ENCODE measurements at places on chromosomes 6 and 20. TPM values are rescaled to one million over a fixed set of nuclear protein-coding genes. Genes with fewer than 3 reads are reported as not detected.

DNA sequence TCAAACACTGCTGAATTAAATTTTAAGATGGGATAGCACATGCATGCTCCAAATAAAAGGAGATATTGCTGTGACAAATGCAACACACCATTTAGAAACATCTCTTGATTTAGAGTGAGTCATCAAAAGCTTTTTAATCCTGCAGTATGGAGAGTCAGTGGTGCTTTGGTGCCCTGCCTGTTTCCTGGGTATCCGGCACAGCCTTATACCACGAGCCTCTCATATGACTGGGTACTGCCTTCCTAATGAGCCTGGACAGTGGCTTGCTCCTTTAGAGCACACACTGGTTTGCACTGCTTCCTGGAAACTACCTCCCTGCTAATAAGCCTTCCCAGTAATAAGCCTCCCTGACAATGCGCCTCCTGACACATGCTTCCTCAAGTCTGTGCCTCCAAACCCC, 65.3 kb upstream of the KCNK16 start:
- DNase-seq, result no peak

DNA sequence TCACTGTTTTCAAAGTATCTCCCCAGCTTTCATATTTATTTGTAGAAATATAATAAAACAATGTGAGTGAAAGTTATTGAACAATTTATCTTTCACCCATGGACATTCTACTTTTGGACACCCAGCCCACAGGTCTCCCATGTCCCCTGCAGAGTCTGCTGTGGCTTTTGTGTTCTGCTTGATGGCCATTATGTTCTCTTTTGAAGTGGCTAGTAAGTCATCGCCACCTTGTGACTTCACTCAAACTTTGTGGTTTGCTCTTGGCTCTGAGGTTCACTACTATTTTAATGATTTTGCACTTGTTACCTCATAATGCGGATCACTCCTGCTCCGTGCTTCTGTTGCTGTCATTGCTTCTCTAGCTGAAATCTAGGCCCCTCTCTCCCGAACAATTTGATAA, 10.2 kb upstream of the DEFB113 start:
- DNase-seq, result no peak

The ALDH5A1 gene
- total RNA-seq, result 15.4 TPM

The SLC16A10 gene
- 3.5 TPM for total RNA-seq

- no peak for DNase-seq
These were observed 153.2 kb upstream of the TOP1 start for GRCh38 chr20:40875116-40876085.

- DNase-seq, result no peak
These were observed 76.7 kb downstream of the RNF182 start for GRCh38 chr6:14001329-14002012.

The BTNL2 gene
- total RNA-seq, result not detected

DNA sequence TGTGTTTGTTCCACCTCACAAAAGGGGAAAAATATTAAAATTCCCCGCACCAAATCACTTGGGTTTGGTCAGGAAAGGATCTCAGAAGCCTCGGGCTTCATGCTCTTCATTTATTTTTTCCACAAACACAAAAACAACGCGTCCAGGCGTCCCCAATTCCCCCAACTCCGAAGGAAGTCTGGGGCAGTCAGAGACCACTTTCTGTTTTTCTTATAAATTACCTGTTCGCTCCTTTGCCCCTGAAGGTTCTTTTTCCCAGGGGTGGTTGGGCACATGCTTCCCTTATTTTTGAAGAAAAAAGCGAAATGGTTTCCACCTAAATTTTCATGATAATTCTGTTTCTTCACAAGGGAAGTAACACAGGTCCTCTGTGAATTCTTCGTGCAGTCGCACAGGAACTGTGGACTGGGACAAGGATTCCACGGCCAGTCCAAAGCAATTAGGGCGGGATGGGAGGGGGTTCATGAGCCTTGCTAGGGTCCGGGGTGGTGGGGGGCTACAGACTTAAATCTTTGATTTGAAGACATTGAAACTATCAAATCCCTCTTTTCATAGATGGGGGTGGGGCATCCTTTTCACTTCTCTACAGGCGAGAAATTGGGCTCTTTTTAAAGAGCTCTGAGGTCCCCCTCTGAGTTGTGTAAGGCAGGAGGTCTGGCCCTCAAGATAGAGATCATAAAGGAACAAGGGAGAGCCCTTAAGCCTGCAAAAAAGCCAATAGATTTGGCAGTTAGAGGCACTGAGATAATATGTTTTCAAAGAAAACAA, 30.5 kb upstream of the HFE start:
- no peak for DNase-seq

The CLDN20 gene
- not detected for total RNA-seq

The SLC22A23 gene
- total RNA-seq, result 0.39 TPM

DNA sequence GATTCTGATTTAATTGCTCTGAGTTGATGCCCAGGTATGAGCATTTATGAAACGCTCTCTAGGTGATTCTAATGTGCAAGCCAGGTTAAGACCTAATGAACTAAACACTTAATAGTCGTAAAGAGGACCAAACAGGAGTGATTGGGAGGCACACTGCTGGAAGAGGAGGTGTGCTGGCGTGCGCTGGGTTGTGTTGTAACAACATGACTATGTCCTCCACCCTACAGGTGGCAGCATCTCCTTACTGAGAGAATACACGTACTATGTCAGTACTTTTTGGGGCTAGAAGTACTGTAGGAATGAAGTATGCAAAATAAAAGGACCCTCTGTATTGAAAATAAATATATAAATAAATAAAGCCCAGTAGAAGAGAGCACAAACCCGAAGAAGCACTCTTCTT, 11.9 kb downstream of the C6orf89 start:
- no peak for DNase-seq

- no peak for DNase-seq
These were observed 48.2 kb upstream of the FAM50B start for GRCh38 chr6:3800850-3801591.

DNA sequence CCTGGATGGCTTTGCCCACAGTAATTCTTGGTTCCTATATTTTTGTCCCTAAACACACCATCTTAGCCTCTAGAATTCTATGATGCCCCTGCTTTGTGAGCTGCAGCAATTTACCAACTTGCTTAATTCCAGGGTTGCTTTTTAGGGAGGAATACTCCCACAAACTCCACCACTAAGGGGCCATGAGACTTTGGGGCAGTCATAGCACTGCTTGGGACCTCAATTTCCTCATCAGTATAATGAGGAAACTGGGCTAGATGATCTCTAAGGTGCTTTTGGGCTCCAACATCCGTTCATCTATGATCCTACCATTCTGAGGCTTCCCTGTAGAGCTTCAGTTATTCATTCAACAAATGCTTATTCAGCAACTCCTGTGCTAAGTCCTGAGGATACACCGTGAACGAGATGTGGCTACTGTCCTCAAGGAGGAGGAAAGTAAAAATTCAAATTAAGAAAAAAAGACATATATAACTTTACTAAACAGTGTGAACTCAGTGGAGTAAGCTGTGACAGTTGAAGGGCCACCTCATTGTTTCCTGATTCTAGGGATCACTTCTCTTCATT, 75.3 kb downstream of the PRDM1 start:
- no peak for DNase-seq

- DNase-seq, result no peak
These were observed 144.5 kb downstream of the LPA start for GRCh38 chr6:160519603-160520042.

The HCK gene
- 0.53 TPM for total RNA-seq

The RAB32 gene
- total RNA-seq, result 0.51 TPM

DNA sequence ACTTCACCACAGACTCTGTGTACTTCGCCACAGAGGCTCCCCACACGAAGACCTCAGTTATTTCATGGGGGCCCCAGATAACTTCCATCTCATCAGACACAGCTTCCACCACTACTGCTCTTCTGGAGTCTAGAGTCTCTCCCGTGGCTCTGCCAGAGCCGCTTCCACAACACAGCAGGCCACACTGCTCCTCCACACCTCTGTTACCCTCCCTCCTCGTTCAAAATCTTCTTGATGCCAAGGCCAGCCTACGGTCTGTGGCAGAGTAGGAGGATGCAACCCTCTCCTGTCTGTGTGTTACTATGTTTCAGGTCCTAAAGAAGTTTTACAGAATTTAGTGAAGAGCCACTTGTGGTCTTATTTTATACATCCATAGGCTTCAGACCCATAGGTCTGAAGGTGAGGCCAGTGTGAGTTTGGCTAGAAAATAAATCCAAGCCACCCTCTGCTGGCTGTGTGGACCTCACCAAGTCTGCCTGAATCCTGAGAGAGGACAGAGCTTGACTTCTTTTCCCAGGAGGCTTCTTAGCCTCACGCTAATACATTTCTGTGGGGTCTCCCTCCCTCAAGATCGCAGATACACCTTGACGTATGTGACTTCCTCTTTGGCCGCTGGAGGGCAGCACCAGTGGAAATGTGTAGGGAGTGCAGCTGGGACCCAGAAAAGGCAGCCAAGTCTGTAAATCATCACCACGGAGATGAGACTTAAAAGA, 197.7 kb downstream of the FAXC start:
- no peak for DNase-seq

DNA sequence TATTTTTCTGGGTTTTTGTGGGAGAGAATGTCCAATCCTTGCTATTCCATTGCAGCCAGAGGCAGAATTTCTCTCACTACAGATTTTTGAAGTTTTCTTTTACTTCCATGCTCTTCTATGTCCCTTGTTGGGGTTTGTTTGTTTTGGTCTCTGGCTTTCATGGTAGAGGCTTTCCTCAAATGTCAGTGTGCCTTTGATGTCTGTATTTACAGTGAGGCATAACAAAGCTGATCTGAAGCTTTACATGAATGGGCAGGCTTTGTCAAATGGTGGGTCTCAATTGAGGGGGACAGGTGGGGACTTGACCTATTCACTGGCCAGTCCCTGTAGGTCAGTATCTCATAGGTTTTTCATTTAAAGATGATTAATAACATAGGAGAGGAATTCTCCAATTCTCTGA, 8.6 kb upstream of the CARMIL1 start:
- DNase-seq, result no peak

The SLC22A3 gene
- not detected for total RNA-seq

- DNase-seq, result no peak
These were observed 170.4 kb upstream of the THEMIS start for GRCh38 chr6:128071212-128071611.

GRCh38 chr6:162856885-162857284, 129.1 kb downstream of the PACRG start:
- DNase-seq, result no peak

- DNase-seq, result no peak
These were observed 79.3 kb downstream of the PTCHD4 start for GRCh38 chr6:48031711-48032110.

- no peak for DNase-seq
These were observed 17.9 kb downstream of the C6orf15 start for GRCh38 chr6:31094389-31094881.

- no peak for DNase-seq
These were observed 143.4 kb downstream of the ADGRB3 start for GRCh38 chr6:68778356-68779020.

- DNase-seq, result no peak
These were observed 18.4 kb upstream of the NUP153 start for GRCh38 chr6:17725083-17725482.

DNA sequence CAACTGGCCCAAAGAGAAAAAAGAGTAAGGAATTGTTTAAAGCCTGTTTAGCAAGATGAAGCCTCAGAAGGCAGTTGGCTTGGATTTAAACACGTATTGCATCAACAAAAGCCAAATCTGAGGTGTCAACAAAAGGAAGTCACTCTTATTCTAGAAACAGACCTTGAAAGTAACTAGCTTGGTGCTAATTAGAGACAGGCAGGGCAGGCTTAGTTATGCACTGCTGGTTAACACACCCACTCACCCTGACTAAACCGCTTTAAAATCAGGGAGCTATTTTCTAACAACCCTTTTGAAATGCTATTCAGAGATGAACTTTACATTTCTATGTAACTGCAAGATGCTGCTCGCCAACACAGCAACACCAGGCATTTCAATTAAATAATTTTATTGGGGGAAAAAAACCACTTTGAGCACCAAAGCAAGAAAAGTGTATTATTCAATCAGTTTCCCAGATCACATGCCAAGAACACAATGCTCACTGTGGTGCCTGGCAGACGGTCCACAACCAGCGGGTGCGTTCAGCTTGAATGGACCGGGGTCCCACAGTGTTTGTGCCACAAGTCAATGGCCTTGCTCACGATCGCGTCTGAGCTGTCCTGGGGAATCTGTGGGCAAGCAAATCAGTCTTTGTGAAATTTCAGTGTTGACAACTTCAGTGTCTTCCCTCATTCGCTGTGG, 23.6 kb downstream of the TBC1D7 start:
- no peak for DNase-seq

DNA sequence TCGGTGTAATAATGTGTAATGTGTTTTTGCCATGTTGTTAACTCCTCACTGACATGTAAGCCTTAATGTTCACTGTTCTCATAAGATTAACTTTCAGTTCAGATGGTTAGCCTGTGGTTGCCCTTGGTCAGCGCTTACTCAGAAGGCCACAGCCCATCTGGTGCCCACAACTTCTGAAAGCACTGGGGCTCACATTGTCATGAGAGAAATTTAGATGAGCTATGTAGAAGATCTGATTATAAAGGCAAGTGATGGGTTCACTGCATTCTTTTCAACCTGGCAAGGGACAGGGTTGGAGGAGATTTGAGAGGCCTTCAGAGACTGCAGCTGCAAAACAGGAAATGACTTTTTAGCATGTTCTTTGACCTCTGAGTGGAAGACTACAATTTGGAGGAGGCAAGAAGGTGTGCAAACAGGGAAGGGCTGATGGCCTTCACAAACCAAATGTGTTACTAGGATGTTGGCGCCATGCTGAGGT, 242.3 kb upstream of the SUPT3H start:
- peak; percentile 6 for DNase-seq

DNA sequence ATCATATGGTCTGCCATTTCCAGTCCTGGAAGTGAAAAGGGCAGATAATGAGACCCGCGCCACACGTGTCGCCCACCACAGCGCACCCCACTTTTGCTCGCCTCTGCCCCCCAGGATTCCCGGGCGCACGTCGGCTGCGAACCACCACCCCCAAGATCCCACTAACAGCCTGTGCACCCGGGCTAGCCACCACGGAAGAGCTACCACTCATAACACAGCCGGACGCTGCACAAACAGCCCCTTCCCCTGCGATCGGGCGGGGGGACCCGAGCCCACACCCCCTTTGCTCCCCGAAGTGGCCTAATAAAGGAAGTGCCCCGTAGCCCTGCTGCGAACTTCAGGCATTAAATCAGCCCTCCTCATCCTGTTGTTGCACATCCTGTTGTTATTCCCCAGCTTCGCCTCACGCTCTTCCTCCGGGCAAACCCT, 506 bp downstream of the CITED2 start:
- DNase-seq, result no peak

All from CD8-positive, alpha-beta memory T cell (primary cell).